ENCODE measurements at places on chromosomes 12 and 14.

- DNase-seq = no peak
Observed at GRCh38 chr14:81384900-81385299, 15.2 kb downstream of the STON2 start.

GRCh38 chr14:61281186-61281947 is at the start of gene TMEM30B:
TMEM30B (minus strand) TSS chr14:61281338; CDS start chr14:61281147, 191 bp downstream.
- DNase-seq = no peak

DNA sequence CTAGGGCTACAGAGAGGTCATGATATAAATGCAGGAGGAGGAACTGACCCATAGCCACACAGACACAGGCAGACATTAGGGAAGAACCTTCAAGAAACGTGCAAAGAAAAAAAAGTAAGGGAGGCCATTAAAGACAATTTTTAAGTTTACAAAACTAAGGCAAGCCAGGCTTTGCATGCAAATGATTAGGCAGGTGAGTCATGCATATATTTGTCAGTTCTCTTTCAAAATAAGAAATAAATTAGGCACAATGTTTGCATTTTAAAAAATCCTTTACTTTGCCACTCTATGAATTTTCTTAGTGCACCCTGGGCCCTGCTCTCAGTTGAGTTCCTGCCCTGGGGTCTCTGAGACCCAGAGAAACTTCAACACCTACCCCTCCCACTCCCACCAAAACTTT is 75.0 kb downstream of the PRMT8 start:
- DNase-seq = no peak

DNA sequence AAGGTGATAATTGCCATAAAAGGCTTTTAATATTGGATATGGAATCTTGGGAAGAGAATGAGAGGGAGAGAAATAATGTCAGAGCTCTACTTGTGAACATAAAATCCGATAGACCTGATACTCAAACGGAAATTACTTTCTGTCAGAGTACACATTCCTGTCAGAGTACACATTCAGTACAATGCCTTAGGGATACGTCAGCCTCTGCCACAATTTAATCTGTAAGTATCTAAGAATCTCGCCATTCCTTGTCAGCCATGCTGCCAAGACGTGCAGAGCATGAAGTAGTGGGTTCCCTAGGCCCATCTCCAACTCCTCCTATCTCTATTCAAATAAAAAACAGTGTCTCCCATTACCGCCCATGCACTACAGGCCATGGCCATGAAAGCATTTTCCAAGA is 242.6 kb downstream of the CEP128 start:
- DNase-seq = no peak

DNA sequence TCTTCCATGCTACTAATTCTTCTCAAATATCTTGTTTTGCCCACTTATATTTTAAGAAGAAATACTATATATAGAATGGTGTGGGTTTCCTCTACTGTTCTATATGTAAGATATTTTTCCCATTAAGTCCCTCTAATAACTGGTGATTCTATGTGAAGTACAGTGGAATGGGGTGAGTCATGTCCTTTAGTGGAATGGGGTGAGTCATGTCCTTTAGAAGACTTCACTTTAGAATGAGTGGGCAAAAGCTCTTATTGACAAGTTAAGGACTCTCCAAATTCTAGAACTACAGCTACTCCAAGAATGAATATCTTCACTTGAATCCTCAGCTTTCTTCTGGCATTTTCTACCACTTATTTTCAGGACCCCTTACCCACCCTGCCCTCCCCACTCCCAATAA is 349.9 kb downstream of the ETNK1 start:
- DNase-seq = no peak

GRCh38 chr12:69329669-69330428 is 18.3 kb upstream of the LYZ start:
- DNase-seq = no peak

- DNase-seq = peak; percentile 13
Observed at GRCh38 chr14:60753264-60754119, 18.9 kb downstream of the MNAT1 start.

DNA sequence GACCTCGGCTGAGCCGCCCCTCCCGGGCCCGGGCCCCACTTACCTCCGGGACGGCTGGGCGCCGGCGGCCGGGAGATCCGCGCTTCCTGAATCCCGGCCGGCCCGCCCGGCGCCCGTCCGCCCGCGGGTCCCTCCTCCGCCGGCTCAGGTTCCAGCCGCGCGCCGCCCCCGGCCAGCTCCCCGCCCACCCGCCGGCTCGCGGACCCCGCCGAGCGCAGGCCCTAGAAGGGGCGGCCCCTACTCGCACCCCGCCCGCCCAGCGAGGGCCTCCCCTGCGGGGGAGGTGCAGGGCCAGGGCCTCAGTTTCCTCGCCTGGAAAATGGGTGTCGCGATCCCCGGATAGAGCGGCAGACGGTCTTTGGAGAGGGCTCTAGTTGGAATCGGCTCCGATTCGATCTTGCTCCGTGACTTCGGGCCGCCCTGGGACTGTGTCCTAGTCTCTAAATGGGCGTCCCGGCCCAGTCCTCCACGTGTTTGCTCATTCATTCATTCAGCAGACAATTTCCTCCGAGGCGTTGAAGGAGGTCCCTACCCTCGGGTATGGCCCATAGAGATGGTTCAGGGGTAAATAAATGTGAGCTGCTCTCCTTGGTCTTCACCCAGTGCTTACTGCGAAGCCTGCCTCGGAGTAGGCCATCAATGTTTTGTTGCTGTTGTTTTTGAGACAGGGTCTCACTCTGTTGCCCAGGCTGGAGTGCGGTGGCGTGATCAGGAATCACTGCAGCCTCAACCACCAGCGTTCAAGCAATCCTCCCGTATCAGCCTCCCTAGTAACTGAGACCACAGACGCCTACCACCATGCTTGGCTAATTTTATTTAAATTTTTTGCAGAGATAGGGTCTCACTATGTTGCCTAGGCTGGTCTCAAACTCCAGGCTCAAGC is at the start of gene TRPV4:
TRPV4 (minus strand) TSS at position 92 of the 883 bp plus-strand sequence. CDS start 18,602 bp downstream, outside the sequence.
- no peak for DNase-seq

DNA sequence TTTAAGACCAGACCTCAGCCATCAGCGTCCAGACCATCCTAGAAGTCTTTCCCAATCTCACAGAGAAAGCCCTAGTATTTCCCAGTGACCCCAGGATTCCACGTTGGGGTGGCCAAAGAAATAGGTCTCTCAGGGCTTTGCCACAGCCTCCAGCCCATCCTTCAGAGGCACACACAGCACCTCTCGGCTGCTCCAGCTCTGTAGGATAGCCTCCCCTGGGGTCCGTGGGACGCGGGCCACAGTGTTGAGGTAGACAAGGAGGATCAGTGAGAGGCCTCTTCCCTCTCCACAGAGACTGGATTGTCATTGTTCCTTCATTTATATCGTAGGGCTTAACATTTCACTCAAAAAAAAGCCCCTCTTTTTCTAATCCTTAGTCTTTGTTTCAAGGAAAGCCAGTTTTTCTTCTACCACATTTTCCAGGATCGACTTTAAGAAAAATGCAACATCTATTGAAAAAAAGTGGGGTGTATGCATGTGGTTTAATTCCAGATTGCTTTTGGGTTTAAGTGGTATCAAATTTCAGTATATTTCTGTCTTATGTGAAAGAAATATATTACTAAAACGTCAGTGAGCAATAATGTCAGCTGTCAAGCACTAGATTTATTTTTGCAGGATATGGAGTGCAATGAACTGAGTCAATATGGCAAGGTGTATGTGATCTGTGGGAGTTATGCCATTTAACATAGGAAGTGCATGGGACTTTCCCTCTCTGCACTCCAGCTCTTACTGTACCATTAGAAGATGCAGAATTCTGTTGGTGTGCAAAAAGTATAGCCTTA is 187.5 kb downstream of the MSRB3 start:
- DNase-seq = no peak

- no peak for DNase-seq
Observed at GRCh38 chr14:49463146-49463545, 123.0 kb downstream of the RPS29 start.

GRCh38 chr12:47189728-47190127 is 110.0 kb upstream of the AMIGO2 start:
- no peak for DNase-seq

DNA sequence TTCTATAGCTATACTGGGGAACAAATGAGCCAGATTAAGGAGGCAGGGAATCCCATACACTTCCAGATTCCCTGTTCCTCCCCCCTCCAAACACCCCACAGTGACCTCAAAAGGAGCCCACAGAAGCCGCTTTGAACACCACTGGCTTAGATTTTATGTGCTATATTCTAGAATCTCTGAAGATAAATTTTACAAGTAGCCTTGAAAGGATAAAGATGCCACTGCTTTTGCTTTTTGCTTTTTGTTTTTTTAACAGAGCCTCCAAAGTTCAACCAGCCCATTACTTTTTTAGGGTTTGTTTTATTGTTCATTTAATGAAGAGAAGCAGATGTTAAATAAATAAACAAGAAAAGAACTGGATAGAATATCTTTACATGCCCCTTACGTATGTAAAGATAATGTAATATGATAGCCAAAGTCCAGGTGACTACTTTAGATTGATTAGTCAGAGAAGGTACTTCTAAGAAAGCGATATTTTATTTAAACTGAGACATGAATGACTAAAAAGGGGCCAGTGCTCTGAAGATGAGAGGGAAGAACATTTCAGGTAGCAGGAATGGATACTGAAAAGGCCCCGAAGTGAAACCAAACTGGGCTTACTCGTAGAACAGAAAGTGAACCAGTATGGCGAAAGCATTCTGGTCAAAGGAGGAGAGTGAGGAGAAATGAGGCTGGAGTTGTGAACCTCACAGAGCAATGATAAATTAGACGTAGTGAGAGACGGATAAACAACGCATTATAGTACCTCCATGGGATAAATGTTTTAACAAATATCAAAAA is 44.6 kb downstream of the DUSP6 start:
- DNase-seq = no peak

- DNase-seq = no peak
Observed at GRCh38 chr12:51954561-51955361, 3.3 kb downstream of the ACVR1B start.
